ENCODE measurements at places on chromosomes 7 and 10. TPM values are rescaled to one million over a fixed set of nuclear protein-coding genes. Genes with fewer than 3 reads are reported as not detected.
A peak's percentile ranks its signal among the peaks of the same experiment; 100 is the strongest.

The LRRC61 gene
- total RNA-seq, result 6.8 TPM

- peak; percentile 66 for DNase-seq
These were observed 146.0 kb downstream of the TNS3 start for GRCh38 chr7:47435889-47436312.

The PRSS37 gene
- total RNA-seq, result not detected

GRCh38 chr10:121753726-121754476, 155.7 kb upstream of the FGFR2 start:
- no peak for DNase-seq

GRCh38 chr10:42997151-42997848, 79.6 kb upstream of the RET start:
- no peak for DNase-seq

GRCh38 chr10:131096031-131096430, 215.5 kb downstream of the TCERG1L start:
- DNase-seq, result no peak

DNA sequence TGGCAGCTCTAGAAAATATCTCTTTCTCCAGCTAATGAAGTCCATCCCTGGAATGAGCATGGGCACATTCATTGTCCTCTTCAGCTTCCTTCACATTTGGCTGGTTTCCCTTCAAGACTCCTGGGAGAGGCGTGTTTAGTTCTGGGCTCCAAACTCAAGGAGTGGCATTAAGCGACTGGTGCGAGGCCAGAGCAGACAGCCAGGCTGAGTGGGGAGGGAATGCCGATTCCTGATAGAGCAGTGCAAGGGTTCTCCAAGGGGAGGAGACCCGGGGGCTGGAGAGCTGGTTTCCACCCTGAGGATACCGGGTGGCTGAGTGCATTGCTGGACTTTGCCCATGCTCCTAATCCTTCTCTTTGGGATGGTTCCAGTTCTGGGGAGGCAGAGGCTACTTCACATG, 372.1 kb downstream of the RPS24 start:
- DNase-seq, result no peak

DNA sequence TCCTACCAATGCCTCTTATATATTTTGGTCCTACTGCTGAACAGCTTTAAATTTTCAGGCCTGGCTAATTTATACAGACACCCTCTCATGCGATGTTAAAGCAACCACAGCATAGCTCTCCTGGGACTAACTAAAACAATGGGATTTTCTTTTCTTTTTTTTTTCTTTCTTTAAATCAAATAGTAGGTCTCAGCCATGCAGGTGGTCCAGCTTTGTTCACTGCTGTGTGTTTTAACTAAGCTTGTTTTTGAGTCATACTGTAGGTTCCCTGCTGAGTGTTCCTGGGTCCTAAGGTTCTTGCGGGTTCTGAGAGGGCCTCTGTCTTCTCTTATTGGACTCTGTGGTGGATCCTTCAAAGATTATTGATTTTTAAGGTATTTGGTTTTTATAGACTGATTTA, 113.1 kb upstream of the SORCS1 start:
- no peak for DNase-seq

DNA sequence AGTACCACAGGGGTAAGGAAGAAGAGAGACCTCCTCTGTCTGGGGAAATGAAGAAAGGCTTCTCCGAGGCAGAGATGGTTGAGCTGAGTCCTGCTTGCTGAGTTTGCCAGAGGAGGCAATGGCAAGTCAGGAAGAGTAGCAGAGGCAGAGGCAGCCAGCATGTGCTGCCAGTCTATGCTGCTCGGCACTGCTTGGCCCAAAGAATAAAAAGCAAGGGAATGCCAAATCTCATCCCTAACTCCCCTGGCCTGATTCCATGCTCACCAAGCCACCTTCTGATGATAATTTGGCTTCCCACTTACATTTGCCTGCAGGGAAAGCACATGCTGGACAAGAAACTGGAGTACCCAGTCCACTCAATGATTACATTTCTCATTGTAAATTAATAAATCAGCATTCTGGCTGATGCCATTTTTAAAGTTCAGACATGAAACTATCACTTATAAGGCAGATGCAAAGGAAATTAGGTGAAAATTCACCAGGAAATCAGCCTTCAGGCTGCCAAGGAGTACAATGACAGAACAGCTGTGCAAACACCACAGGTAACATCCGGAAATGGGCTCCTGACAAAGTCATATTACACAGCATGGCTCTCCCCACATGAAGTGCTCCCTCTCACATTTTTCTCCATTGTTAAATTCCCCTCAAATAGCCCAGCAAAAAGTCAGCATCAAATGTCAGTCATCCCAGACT, 245.9 kb downstream of the MTERF1 start:
- no peak for DNase-seq

The DNA2 gene
- total RNA-seq, result 1.8 TPM

Data from gastrocnemius medialis (tissue), 4 donors.